ENCODE measurements at places on chromosomes 16 and 17. TPM values are rescaled to one million over a fixed set of nuclear protein-coding genes. Genes with fewer than 3 reads are reported as not detected.

- no peak overlapping the region for H3K4me3 ChIP-seq
- H3K4me1 ChIP-seq: peaks cover 12% of the 10 kb centered on the region
- DNase-seq: no peak
- H3K36me3 ChIP-seq: peaks cover 13% of the 10 kb centered on the region
- no peaks in the 10 kb centered on the region for H3K27me3 ChIP-seq
Measured at GRCh38 chr17:6930749-6931148, 65.1 kb upstream of the ALOX12 start.

DNA sequence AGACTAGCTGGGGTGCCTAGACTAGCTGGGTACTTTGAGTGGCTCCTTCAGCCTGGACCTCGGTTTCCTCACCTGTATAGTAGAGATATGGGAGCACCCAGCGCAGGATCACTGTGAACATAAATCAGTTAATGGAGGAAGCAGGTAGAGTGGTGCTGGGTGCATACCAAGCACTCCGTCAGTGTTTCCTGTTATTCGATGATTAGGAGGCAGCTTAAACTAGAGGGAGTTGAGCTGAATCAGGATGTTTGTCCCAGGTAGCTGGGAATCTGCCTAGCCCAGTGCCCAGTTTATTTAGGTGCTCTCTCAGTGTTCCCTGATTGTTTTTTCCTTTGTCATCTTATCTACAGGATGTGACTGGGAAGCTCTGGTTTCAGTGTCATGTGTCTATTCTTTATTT, 8.4 kb upstream of the TMEM235 start:
- no peak overlapping the region for H3K4me3 ChIP-seq
- no peaks in the 10 kb centered on the region for H3K27me3 ChIP-seq
- peaks cover 64% of the 10 kb centered on the region for H3K36me3 ChIP-seq
- no peak for DNase-seq

NARF gene
- polyA plus RNA-seq: 250 TPM

DNA sequence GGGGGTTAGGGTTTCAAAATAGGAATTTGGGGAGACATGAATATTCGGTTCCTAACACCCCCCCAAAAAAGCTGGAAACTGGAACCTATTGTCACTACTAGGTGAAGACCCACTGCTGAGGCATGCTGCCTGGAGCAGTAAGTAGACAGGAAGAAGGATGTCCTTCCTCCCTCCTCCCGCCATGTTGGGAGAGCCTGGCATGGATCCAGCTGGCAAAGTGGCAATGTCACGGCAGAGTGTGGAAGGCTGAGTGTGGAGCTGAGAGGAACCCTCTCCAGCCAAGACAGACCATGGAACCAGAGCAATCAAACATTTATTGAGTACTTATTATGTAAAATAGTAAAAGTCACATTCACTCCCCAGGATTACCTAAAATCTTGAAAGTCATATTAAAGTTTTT, 49.0 kb downstream of the CCDC182 start:
- H3K4me1 ChIP-seq: no peaks in the 10 kb centered on the region
- H3K36me3 ChIP-seq: no peaks in the 10 kb centered on the region
- H3K4me3 ChIP-seq: no peak overlapping the region
- no peak overlapping the region for H3K27ac ChIP-seq
- no peak for DNase-seq
- H3K27me3 ChIP-seq: peaks cover 2% of the 10 kb centered on the region

TGFB1I1 gene
- polyA plus RNA-seq: 0.54 TPM

- H3K27me3 ChIP-seq: no peaks in the 10 kb centered on the region
- no peaks in the 10 kb centered on the region for H3K4me1 ChIP-seq
- peaks cover 38% of the 10 kb centered on the region for H3K36me3 ChIP-seq
- DNase-seq: no peak
Measured at GRCh38 chr17:64182325-64183012, 52.5 kb upstream of the ERN1 start.

GRCh38 chr16:89919535-89920406, 1.1 kb downstream of the MC1R start:
- no peaks in the 10 kb centered on the region for H3K27me3 ChIP-seq
- no peak for DNase-seq
- peaks cover 83% of the 10 kb centered on the region for H3K4me1 ChIP-seq
- H3K4me3 ChIP-seq: no peak overlapping the region
- H3K36me3 ChIP-seq: no peaks in the 10 kb centered on the region

DNA sequence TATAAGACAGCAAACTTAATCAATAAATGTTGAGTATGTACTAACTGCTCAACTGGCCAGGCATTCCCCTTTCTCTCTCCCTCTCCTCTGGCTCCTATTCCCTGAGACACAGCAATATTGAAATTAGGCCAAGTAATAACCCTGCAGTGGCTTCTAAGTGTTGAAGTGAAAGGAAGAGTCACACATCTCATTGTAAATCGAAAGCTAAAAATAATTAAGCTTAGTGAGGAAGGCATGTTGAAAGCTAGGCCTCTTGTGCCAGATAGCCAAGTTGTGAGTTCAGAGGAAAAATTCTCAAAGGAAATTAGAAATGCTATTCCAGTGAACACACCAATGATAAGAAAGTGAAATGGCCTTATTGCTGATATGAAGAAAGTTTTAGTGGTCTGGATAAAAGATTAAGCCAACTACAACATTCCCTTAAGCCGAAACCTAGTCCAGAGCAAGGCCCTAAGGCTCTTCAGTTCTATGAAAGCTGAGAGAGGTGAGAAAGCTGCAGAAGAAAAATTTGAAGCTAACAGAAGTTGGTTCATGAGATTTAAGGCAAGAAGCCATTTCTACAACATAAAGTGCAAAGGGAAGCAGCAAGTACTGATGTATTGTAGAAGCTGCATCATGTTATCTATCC, 35.4 kb upstream of the ABCC11 start:
- no peaks in the 10 kb centered on the region for H3K27me3 ChIP-seq
- no peak for DNase-seq
- no peak overlapping the region for H3K27ac ChIP-seq
- H3K4me3 ChIP-seq: no peak overlapping the region
- H3K36me3 ChIP-seq: peaks cover 61% of the 10 kb centered on the region

Measured in K562 (cell line).